ENCODE measurements at places on chromosomes 6 and 20.
A peak's percentile ranks its signal among the peaks of the same experiment; 100 is the strongest.

- DNase-seq, result no peak
Measured at GRCh38 chr6:77183447-77183846, 279.8 kb downstream of the HTR1B start.

GRCh38 chr6:148934539-148934938 is 187.7 kb downstream of the UST start:
- peak; percentile 78 for DNase-seq

GRCh38 chr6:21265034-21265729 is 328.4 kb upstream of the SOX4 start:
- no peak for DNase-seq

- peak; percentile 52 for DNase-seq
Measured at GRCh38 chr6:124131259-124131658, 327.6 kb downstream of the NKAIN2 start.

GRCh38 chr6:43367245-43367984 is 2.0 kb downstream of the ZNF318 start:
- no peak for DNase-seq

DNA sequence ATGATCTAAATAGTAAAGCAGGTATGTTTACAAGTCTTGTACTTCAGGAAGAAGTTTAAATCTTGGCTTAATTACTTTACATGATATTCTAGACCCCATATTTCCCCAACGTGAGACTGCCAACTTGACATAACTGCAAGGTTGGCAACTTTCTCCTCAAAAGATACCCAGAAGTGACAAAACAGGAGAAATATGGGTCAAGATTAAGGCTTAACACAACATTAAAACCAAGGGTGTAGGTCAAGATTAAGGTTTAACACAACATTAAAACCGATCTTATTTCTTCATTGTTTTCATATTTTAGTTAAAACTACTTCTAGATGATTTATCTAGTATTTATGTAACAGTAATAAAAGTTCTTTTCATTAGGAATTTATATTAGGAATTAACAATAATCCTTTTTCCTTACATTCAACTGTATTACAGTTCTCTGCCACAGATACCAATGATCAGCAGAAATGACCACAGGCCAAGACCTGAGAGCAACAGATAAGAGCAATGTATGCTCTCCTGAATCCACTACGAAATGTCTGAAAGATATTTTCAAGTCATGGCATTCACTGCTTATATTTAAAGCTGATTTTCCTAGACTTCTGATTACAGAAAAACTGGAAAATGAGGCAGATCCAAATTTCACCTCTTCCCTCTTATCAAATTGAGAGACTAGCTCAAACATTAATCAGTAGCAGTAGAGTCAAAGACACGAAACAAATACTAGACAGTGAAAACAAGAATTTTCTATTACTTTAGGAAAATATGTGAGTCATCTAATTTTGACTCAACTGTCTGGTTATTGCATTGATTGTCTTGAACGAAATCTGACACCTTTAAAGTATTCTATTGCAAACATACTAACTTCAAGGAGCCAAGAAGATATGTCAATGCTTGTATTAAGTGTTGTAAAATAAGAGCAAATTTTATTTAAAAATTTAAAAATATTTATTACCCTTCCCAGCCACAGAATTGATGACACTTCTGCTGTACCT is 72.3 kb downstream of the RNGTT start:
- peak; percentile 33 for DNase-seq

- DNase-seq, result peak; percentile 70
Measured at GRCh38 chr6:125114248-125114858, 39.2 kb upstream of the TPD52L1 start.

DNA sequence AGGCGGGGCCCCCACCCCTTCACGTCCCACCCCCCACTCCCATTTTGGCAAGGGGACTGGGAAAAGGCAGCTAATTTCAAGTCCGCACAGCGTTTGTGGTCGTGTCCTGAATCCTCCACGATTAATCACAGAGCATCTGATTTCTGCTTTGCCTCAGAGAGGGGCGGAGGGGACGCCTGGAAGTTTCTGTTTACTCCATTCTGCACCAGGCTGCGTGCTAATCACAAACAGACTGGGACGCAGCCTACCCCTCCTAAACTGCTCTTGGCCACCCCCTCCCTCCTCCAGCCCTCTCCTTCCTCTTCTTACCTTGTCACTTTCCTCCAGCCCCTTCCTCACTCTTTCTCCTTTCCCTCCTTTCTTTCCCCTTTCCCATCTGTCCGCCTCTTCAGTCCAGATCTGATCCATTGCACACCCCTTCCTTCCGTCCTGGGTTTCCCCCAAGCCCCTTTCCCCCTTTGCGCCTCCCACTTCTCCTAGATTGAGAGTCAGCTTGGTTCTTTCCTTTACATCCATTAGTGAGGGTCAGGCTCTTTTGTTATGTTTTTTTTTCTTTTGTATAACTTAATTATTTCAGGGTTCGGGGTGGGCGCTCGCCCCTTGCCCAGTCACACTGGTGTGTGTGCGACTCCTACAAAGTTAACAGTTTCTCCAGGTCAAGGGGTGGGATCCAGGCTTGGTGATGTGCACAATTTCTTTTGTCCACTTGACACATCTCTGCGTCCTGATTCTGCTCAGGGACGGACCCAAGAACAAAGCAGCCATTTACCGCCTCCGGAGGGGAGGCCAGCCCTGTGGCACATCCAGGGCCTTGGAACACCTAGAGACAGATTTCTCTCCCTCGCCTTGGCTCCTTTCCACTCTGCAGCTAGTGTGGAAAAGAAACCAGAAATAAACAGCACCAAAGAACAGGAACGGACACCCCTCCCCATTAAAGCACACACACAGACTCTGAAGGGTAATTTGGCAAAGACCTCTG is 520 bp upstream of the RIPOR3 start:
- peak; percentile 60 for DNase-seq

DNA sequence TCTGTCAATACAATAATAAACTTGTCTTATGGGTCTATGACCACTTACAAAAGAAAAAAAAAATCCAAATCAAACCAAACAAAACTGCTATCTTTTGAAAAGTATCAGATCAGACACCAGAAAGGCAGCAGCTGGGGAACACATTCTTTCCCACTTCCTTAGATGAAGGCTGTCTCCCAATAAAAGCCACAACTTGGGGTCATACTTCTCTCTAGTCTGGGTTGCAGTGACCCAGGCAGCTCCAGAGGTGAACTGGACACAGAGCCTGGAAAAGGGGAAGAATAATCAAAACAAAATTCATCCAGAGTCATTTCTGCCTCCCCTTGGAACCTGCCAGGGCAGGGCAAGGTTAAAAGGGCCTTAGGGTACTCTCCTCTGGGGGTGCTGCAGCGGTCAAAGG is 19.1 kb downstream of the ATXN1 start:
- DNase-seq, result no peak

DNA sequence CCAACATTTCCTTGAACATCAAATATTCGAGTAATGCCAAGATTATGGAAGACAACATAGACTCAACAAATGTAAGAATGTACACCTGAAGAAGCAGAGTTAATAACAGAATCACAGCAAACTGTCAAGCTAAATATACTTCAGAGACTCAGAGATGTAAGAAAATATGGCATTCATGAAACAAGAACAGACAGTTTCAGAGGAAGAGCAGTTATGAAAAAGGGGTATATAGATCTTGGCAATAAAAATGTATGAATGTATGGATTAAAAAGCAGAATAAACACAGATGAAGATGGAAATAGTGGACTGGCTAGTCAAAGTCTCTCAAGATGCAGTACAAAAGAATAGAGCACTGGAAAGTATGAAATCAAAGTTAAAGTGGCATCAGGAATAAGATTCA is 18.4 kb downstream of the RRAGD start:
- no peak for DNase-seq

- no peak for DNase-seq
Measured at GRCh38 chr6:8073758-8074157, 9.6 kb upstream of the BLOC1S5 start.

All from fibroblast of skin of scalp (primary cell).